Activated gamma-delta T cell treated with anti-CD3 and anti-CD28 coated beads, Interleukin-2, amount 50 U/mL, for 16 hours (primary cell): ENCODE measurements at places on chromosomes 5 and 9.
A peak's percentile ranks its signal among the peaks of the same experiment; 100 is the strongest.

DNA sequence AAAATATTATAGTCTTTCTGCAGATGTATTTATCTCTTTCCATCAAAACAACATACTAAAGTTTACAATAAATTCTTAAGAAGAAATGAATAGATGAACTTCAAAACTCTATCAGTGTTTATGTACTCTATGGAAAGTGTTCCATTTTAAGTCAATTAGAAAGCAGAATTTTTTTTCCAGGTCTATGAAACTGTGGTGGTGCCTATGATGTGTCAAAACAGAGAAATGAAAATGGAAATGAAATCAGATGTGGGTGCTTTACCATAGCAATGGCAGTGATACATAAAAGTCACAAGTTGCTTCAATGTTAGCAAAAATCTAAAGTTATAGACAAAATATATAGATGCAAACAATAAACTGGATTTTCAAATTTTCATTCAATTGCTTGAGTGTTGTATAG is 97.3 kb downstream of the PTCH1 start:
- no peak for DNase-seq

- DNase-seq: no peak
Measured at GRCh38 chr5:122150215-122150614, 20.9 kb downstream of the ZNF474 start.

DNA sequence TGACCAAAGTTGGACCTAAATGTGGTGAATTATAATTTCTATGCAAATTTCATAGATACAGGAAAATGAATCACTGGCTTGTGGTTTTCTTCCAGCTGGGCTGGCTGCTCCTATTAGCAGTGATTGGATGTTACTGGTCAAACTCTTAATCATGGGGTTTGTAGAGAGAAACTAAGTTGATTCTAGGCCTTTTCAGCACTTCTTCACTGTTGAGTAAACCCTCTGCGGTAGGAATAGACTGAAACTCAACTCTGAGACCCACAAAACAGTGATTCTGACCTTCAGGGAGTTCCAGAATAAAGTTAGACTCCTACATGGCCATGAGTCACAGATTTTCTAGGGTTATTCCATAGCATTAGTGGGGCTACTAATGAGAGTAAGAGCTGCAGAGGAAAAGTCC is 47.9 kb upstream of the FKTN start:
- no peak for DNase-seq

- DNase-seq: no peak
Measured at GRCh38 chr5:39452846-39453245, 28.1 kb upstream of the DAB2 start.

- DNase-seq: no peak
Measured at GRCh38 chr5:61597684-61598083, 265.6 kb downstream of the ZSWIM6 start.

- DNase-seq: no peak
Measured at GRCh38 chr5:158373608-158374395, 514.9 kb upstream of the CLINT1 start.

DNA sequence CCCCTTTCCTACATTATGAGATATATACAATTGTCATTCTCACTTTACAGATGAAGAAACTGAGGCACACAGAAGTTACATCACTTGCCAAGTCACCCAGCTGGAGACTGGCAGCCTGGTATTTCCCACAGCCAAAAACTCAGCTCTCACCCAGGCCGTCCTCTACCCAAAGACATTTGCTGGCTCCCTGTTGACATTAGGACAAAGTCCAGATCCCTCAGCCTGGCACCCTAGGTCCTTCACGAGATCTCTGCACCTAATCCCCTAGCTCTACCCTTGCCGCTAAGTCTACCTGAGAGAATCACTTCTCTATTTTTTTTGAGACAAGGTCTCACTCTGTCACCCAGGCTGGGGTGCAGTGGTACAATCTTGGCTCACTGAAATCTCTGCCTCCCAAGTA is 26.8 kb upstream of the LHX2 start:
- DNase-seq: no peak

GRCh38 chr5:5736007-5736406 is 313.5 kb downstream of the ICE1 start:
- no peak for DNase-seq

- DNase-seq: no peak
Measured at GRCh38 chr9:83382421-83382820, 155.8 kb downstream of the FRMD3 start.

DNA sequence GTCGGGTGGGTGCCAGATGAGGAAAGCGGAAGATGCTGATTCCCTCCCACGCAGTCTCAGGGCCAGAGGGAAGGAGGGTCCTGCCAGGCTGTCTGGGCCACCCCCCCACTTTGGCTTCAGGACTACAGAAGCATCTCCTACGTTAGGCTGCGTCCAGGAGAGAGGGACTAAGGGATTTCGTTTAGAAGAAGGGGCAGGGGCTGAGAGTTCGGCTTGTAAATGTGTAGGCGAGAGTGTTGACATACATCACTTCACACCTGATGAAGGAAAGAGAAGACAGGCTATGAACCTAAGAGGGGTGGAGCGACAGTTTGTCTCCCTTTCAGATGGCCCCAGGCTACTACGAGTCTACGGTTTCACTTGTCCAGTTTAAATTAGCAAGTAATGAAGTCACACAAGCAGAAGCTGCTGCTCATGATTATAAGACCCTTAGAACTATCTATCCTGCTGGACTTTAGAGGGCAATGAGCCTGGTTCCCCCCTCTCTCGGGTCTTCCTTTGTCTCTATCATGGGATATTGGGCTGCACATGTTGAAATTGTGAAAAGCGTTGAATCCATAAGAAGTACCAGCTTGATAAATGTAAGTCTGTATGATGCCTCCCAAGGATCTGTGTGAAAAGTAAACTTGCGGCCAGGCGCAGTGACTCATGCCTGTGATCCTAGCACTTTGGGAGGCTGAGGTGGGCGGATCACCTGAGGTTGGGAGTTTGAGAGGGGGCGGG is 193.0 kb downstream of the AOPEP start:
- DNase-seq: no peak

GRCh38 chr9:123349691-123350480 is 6.1 kb upstream of the CRB2 start:
- DNase-seq: peak; percentile 45

- no peak for DNase-seq
Measured at GRCh38 chr5:143395638-143396352, 7.7 kb downstream of the NR3C1 start.

DNA sequence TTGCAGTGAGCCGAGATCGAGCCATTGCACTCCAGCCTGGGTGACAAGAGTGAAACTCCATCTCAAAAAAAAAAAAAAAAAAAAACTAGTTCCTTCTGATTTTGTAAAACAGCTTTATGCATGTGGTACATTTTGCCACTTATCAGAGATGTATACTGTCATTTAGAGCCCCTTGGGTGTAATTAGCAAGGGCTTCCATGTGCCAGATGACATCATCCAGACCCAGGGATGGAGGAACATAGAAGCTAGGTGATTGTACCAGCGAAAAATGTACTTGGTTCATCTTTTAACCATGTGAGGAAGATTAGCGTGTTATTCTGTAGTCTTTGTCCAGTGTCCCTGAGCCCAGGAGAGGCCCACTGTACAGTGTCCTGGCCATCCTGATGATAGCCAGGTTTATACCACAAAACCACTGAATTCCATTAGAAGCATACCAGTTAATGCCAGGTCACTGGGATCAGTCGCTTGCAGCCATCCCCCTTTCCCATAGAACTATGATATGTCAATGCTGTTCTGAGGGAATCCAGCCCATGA is 239.3 kb upstream of the SGCD start:
- DNase-seq: no peak

GRCh38 chr5:94314460-94315131 is 303.8 kb downstream of the KIAA0825 start:
- no peak for DNase-seq

GRCh38 chr5:53076014-53076583 is 33.5 kb downstream of the MOCS2 start:
- no peak for DNase-seq
